Stimulated activated CD4-positive, alpha-beta T cell treated with anti-CD3 and anti-CD28 coated beads, TNF-alpha, amount 100 ng/mL, for 4 hours (primary cell): ENCODE measurements at places on chromosomes 11 and 22.

DNA sequence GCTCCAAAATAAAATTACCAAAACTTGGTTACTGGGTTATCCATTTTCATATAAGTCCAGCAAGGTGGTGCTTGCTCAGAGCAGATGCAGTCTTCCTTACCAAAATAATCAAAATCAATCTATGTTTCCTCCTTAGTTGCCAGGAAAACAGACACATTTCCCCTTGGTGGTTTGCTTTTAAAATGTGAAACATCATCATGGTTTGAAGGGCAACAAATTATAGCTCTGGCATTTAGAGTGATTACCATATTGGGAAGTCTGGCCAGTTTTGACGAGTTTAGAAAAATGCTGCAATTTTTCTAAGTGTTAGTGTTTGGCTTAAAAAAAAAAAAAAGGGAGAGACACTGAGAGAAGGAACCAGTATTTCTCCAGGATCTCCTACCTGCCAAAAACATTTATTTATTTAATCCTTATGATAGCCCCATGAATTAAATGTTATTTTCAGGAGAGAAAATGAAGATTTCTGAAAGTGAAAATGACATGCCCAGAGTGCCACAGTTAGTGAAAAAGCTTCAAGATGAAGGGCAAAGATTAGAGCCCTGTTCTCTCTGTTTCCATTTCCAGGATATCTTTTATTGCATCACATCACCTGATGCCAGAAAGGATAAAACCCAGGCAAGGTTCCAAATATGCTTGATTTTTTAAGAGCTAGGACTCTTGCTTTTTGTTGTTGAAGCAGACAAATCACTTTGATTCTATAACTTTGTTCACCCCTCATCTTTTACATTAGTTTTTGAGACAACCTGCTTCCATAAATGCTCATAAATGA is 29.6 kb upstream of the TBCEL start:
- DNase-seq, result no peak

DNA sequence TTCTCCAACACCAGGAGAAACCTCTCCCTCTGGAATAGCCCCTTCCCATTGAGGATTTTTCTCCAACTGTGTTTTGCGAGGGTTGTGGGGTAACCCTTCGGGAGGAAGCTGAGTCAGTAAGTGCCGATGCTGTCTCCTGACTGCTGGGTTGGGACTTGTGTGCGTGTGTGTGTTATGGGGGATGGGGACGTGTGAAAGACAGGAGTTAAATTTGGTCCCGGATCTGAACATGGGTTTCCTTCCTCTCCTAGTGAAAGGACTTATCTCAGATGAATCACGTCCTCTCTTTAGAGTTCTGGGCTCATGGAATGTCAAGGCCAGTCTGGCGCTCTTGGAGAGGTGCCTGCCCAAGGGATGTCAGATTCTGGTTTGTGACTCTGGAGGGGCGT is 33.3 kb downstream of the KIAA1671 start:
- no peak for DNase-seq

DNA sequence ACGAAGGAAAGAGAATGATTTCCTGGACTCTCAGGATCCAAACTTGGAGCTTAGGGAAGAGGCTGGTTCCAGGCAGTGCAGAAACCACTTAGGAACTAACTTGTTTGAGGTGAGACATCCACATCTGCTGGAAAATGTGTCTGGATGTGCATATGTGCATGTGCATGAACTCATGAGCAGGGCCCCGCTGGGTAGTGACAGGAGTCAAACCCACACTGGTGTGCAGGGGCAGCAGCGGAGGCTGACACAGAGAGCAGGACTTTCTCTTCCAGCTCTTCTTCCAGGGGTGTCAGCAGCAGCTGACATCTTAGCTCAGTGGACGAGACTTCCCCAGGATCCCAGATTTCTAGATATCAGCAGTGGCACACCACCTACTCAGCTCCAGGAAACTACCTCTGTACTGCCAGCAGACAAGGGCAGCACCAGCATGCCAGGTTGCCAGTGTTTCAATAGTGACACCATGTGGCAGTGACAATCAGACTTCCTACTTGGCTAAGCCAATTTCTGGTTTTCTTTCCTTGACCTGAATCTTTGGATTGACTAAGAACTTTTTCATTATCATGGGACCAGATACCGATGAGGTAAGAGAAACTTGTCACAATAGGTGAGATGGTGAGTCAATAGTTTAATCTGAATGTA is 227.5 kb upstream of the ZC3H12C start:
- DNase-seq, result no peak

DNA sequence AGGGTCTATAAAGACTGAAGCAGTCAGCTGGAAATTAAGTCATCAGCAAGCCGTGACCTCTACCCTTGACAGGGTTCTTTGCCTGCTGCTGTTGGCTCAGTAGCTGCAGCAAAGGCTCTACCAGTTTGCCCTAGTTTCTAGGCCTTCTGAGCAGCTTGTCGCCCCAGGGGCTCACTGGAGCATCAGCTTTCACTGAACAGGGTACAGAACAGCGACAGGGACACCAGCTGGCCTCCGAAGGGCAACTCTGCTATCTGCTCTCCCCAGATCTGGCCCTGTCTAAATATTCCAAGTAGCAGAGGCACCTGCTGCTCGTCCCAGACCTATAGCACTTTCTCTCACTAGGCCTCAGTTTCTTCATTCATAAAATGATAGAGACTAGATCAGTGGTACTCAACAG is 42.4 kb downstream of the SMCO4 start:
- DNase-seq, result no peak

DNA sequence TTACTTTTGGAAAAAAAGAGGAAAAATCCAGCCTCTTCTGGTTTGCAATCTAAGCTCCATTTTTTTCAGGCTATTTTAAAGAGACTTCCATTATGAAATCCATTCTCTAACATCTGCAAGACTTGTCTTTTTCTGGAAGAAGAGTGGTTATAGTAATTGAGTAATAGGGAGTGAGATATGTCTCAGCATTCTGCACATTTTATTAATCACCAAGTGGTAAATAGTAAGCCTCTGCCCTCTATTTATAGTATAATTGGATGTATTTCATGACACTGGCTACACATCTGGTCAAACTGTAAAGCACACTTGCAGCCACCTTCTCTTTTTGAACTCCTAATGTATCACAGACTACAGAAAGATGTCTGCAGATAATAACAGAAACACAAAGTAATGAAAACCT is 391.1 kb downstream of the ETS1 start:
- no peak for DNase-seq

DNA sequence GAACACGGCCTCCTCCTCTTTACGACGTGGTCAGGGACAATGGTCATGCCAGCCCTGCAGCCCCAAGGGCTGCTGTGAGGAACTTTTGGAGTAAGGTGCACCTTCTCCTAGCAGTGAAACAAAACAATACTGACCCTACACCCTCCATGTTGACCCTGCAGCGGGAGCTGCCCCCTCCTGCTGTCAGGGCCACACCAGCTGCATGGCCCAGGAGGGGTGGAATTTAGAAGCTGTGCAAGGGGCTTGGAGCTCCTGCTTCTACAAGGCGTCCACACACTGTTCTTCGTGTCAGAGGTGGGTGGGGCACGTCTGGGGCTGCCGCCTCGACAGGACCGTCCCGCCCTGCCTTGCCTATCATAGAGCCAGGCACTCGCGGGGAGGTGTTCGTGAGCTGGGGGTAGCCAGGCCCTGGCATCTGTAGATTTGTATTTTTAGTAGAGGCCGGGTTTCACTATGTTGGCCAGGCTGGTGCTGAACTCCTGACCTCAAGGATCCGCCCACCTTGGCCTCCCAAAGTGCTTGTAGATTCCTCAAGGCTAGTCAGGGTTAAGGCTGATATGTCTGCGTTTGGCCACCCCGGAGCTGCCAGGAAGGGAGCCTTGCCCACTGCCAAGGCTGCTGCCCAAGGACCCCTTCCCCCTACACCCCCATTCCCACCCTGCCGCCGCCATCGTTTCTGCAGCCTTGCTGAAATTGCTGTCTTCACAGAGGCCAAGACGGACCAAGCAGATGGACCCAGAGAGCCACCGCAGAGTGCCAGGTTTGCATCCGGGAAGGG is 15.9 kb downstream of the INCENP start:
- DNase-seq, result no peak

DNA sequence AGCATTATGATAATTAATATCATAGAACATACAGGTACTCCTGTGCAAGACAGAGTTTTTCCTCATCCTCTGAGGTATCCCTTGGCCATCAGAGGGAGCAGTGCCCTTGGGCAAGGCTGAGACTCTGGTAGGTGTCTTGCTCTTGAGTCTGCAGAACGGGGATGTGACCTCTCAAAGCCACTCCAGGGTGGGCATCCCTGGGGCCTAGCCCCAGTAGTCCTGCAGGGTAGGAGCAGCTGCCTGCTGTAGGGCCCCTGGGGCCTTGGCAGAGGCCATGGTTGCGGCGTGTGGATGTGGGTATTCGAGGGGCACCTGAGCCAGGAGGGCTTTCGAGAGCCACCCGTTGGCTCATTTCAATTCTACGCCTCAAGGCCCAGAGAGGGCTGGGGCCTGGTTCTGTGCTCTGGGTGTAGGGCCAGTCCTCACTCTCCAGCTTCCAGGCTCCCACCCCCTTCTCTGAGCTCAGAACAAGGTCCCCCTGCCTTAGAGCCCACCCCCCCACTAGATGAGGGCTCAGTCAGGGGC is 7.7 kb upstream of the OMP start:
- no peak for DNase-seq

GRCh38 chr22:37333724-37334460 is 51.6 kb downstream of the CYTH4 start:
- DNase-seq, result no peak

DNA sequence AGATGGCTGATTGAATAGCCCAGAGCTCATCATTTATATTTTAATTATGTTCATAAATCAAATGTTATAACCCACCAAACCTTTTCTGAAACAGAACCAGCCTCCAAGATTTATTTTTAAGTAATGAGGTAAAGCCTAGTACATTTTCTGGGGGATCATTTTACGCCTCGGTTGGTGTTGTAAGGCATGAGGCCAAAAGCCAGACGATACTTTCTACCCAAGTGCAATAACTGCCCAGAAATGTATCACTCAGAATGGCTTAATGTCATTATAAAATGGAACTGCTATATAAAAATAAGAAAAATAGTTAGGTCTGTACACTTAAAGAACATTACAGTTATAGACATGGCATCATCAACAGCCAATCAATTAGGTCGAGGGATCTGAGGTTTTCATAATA is 283.3 kb downstream of the CADM1 start:
- no peak for DNase-seq

- DNase-seq, result no peak
Observed at GRCh38 chr11:36363361-36364268, 67.5 kb downstream of the PRR5L start.

GRCh38 chr11:121330614-121331435 is 38.3 kb downstream of the SC5D start:
- DNase-seq, result no peak

DNA sequence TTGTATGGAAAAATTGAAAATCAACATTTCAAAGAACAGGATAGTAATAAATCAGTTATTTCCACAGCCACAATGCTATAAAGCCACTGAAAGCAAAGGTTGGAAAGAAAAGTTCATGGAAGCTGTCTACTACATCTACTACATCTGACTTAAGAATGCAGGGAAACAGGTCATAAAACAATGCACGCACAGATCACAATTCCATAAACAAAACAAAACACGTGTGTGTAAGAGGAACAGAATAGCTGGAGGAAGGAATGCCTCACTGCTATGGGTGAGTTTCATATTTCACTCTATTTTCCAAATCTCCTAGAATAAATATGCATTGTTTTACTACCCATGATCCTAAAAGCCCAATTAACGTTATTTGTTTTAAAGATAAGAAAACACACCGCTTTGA is 66.3 kb downstream of the NCAPD3 start:
- DNase-seq, result no peak

GRCh38 chr22:17097062-17097461 is 12.3 kb downstream of the IL17RA start:
- DNase-seq, result no peak
